ENCODE measurements at places on chromosomes 1 and 21.
A peak's percentile ranks its signal among the peaks of the same experiment; 100 is the strongest.

DNA sequence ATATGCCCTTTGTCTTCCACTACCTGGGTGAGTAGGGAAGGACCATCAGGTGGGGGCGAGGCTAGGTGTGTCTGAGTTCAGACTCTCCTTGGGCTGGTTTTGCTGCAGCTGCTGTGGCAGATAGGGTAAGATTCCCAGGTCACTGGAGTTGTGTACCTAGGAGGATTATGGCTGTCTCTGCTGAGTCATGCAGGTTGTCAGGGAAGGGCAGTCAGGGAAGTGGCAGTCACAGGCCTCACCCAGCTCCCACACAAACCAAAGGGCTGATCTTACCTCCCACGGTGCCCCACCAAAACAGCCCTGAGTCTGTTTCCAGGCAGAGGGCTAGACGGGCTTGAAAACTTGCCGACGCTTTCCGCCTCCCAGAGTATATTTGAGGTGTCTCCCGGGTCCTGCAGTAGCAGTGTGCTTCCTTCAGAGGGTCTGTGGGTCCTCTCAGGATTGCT lies 201.6 kb upstream of the PLXNA2 start:
- H3K27ac ChIP-seq: no peak overlapping the region
- no peaks in the 10 kb centered on the region for H3K4me1 ChIP-seq
- H3K36me3 ChIP-seq: no peaks in the 10 kb centered on the region

- H3K4me1 ChIP-seq: no peaks in the 10 kb centered on the region
- no peak overlapping the region for H3K27ac ChIP-seq
- H3K27me3 ChIP-seq: no peaks in the 10 kb centered on the region
- no peak overlapping the region for H3K4me3 ChIP-seq
- no peak for DNase-seq
Measured at GRCh38 chr1:184691719-184692324, 62.8 kb downstream of the EDEM3 start.

GRCh38 chr1:1347663-1348419 lies 1.4 kb downstream of the DVL1 start:
- peaks cover 33% of the 10 kb centered on the region for H3K4me1 ChIP-seq
- no peaks in the 10 kb centered on the region for H3K36me3 ChIP-seq
- no peaks in the 10 kb centered on the region for H3K27me3 ChIP-seq
- peak overlapping the region; percentile 52 for H3K27ac ChIP-seq
- H3K4me3 ChIP-seq: peak overlapping the region; percentile 75

DNA sequence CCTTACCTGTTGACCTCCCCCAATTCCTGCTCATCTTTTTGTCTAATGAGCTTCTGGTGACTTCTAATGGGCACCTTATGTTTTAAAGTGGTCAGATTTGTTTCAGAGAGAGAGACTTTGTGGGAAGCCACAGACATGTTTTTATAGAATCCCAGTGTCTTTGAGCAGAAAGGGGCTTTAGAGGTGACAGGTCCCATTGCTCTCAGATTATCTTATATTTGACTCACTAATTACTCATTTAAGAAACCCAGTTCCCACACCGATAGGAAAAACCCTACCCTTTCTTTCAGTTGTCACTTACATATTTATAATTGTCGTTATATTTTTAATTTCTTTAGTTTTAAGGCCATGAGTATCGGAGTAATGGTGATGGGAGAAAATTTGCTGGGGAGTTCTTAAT lies 215.5 kb downstream of the CAMTA1 start:
- H3K27ac ChIP-seq: no peak overlapping the region
- DNase-seq: no peak
- no peak overlapping the region for H3K4me3 ChIP-seq
- H3K4me1 ChIP-seq: no peaks in the 10 kb centered on the region
- H3K36me3 ChIP-seq: no peaks in the 10 kb centered on the region

DNA sequence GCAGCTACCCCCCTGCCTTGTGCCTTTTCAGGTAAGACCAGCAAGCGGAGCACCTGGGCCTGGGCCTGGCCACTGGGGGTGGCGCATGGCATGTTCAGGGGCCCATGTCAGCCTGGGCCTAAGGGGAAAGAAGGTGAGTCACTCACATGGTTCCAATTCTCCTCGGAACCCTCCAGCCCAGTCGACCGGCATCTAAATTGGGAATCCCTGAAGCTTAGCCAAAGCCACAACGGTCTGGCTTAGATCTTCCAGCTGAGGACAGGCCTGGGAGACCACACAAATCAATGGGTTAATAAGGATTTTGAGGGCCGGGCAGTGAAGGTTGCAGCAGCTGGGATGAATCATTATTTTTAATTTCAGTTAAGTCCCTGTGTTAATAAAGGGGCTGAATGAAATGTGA lies 145.1 kb upstream of the SMYD2 start:
- DNase-seq: no peak
- H3K4me1 ChIP-seq: no peaks in the 10 kb centered on the region
- peaks cover 8% of the 10 kb centered on the region for H3K27me3 ChIP-seq
- H3K27ac ChIP-seq: no peak overlapping the region
- no peaks in the 10 kb centered on the region for H3K36me3 ChIP-seq
- H3K4me3 ChIP-seq: no peak overlapping the region

- no peak overlapping the region for H3K4me3 ChIP-seq
- DNase-seq: no peak
- no peaks in the 10 kb centered on the region for H3K27me3 ChIP-seq
- H3K36me3 ChIP-seq: peaks cover 65% of the 10 kb centered on the region
Measured at GRCh38 chr1:41648230-41648629, 163.7 kb upstream of the EDN2 start.

GRCh38 chr1:53557369-53557768 lies 98.2 kb downstream of the DMRTB1 start:
- no peak for DNase-seq
- no peaks in the 10 kb centered on the region for H3K4me1 ChIP-seq
- H3K27ac ChIP-seq: no peak overlapping the region
- no peaks in the 10 kb centered on the region for H3K36me3 ChIP-seq

- no peak for DNase-seq
- no peak overlapping the region for H3K4me3 ChIP-seq
Measured at GRCh38 chr1:236345728-236346127, 48.4 kb upstream of the EDARADD start.

DNA sequence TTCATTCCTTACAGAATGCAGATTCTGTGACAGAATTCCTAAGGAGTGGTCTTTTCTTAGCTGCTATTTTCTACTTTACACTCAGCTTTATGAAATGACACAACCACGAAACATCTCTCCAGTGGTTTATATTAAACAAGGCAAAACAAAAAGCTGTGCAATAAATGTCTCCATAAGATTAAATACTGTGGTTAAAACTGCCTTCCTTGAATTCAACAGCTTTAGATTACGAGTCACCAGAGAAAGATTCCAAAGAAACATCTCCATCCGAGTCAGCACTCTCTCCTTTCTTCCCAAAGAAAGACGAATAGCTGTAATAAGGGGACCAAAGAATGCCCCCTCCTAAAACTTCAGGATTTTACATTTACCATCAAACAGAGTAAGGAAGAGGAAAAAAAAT lies 4.6 kb upstream of the C1orf87 start:
- DNase-seq: no peak
- no peaks in the 10 kb centered on the region for H3K36me3 ChIP-seq
- H3K27ac ChIP-seq: no peak overlapping the region
- no peaks in the 10 kb centered on the region for H3K27me3 ChIP-seq

- no peak for DNase-seq
- no peaks in the 10 kb centered on the region for H3K27me3 ChIP-seq
- H3K4me1 ChIP-seq: peaks cover 10% of the 10 kb centered on the region
- H3K36me3 ChIP-seq: no peaks in the 10 kb centered on the region
- H3K27ac ChIP-seq: no peak overlapping the region
Measured at GRCh38 chr1:117780687-117781475, 148.5 kb downstream of the GDAP2 start.

GRCh38 chr21:45292399-45293219 lies 4.9 kb upstream of the POFUT2 start:
- H3K27me3 ChIP-seq: no peaks in the 10 kb centered on the region
- no peak overlapping the region for H3K4me3 ChIP-seq
- peaks cover 7% of the 10 kb centered on the region for H3K4me1 ChIP-seq
- no peak overlapping the region for H3K27ac ChIP-seq

DNA sequence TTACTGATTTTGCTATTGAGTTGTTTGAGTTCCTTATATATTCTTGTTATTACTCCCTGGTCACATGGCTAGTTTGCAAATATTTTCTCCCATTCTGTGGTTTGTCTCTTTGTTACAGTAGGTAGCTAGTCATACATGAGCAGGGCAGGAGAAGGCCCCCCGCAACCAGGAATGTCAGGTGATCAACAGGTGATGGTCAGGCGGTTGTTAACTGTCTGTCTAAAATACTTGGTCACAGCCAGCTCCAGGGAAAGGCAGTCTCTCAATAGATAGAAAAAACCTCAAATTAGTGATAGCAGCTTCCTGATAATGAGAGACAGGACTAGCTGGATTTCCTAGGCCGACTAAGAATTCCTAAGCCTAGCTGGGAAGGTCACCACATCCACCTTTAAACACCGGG lies 217.9 kb downstream of the RHOU start:
- no peak overlapping the region for H3K27ac ChIP-seq
- no peaks in the 10 kb centered on the region for H3K4me1 ChIP-seq
- no peak for DNase-seq

- H3K4me1 ChIP-seq: no peaks in the 10 kb centered on the region
- no peak for DNase-seq
- peaks cover 3% of the 10 kb centered on the region for H3K27me3 ChIP-seq
- no peaks in the 10 kb centered on the region for H3K36me3 ChIP-seq
- no peak within 1 kb of the TSS for H3K27ac ChIP-seq
Measured at GRCh38 chr1:154502066-154502743, at the start of the genes SHE and TDRD10. Gene SHE, minus strand, starts transcription at chr1:154502412. Its CDS starts 386 bp downstream, at chr1:154502026. Gene TDRD10, plus strand, starts transcription at chr1:154502219. Its CDS starts 4,685 bp downstream, at chr1:154506904.

GRCh38 chr1:33583567-33583966 lies 111.1 kb downstream of the ZSCAN20 start:
- H3K4me1 ChIP-seq: no peaks in the 10 kb centered on the region
- H3K27ac ChIP-seq: no peak overlapping the region
- no peaks in the 10 kb centered on the region for H3K36me3 ChIP-seq
- H3K27me3 ChIP-seq: peaks cover 16% of the 10 kb centered on the region
- DNase-seq: no peak

DNA sequence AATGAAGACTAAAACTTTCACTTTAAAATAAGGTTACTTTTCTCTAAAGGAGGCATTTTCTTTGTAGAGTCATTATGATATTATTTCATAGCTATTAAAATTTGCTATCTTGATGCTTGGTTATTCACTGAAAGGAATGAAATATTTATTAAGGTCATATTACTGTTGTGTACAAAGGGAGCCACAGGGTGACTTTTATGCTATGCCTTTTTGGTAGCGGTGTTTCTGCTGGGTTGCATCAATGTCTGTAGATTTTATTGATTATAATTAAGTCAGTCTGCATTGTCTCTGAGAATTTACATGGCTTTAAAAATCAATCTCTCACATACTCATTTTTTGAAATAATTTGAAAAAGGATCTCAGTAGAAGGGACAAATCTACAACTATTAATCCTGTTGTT lies 84.9 kb downstream of the NFIA start:
- no peak for DNase-seq
- H3K4me1 ChIP-seq: no peaks in the 10 kb centered on the region
- no peaks in the 10 kb centered on the region for H3K27me3 ChIP-seq
- no peak overlapping the region for H3K4me3 ChIP-seq

DNA sequence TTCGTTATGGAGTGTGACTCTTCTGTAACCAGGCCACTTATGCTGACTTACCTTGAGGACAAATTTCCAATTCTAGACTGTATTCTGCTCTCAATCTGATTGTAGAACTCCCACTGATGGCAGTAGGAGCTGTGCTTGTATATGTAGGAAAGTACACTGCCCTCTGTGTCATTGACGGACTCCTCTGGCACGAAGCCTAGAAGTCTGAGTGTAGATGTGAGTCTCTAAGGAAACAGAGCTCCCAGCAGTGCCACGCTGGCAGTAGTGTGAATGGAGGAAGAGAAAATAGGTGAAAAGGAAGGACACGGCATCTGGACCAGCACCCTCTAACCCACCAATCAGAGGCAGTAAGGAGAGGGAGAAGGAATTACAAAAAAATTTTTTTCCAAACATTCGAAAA lies 130.4 kb upstream of the ADGRL2 start:
- H3K4me3 ChIP-seq: no peak overlapping the region
- H3K36me3 ChIP-seq: no peaks in the 10 kb centered on the region
- no peak for DNase-seq
- no peaks in the 10 kb centered on the region for H3K27me3 ChIP-seq
- no peaks in the 10 kb centered on the region for H3K4me1 ChIP-seq

GRCh38 chr1:117810553-117810952 lies 118.9 kb downstream of the GDAP2 start:
- no peak overlapping the region for H3K4me3 ChIP-seq
- no peaks in the 10 kb centered on the region for H3K36me3 ChIP-seq
- H3K27ac ChIP-seq: no peak overlapping the region
- H3K4me1 ChIP-seq: peaks cover 13% of the 10 kb centered on the region
- H3K27me3 ChIP-seq: no peaks in the 10 kb centered on the region
- peak; percentile 73 for DNase-seq

DNA sequence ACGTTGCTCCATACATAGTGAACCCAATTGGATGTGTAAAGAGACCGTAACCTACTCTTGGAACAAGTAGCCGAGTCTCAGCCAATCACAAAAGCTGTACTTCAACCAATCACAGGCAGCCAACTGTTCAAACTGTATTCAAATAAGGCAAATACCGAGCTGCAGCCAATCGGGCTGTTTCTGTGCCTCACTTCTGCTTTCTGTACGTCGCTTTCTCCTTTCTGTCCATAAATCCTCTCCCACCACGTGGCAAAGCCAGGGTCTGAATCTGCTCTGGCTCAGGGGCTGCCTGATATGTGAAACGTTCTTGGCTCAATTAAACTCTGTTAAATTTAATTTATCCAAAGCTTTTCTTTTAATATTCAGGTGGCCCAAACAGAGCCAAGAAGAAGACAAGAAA lies 210.3 kb downstream of the URB2 start:
- no peaks in the 10 kb centered on the region for H3K4me1 ChIP-seq
- DNase-seq: no peak
- H3K4me3 ChIP-seq: no peak overlapping the region
- no peak overlapping the region for H3K27ac ChIP-seq

DNA sequence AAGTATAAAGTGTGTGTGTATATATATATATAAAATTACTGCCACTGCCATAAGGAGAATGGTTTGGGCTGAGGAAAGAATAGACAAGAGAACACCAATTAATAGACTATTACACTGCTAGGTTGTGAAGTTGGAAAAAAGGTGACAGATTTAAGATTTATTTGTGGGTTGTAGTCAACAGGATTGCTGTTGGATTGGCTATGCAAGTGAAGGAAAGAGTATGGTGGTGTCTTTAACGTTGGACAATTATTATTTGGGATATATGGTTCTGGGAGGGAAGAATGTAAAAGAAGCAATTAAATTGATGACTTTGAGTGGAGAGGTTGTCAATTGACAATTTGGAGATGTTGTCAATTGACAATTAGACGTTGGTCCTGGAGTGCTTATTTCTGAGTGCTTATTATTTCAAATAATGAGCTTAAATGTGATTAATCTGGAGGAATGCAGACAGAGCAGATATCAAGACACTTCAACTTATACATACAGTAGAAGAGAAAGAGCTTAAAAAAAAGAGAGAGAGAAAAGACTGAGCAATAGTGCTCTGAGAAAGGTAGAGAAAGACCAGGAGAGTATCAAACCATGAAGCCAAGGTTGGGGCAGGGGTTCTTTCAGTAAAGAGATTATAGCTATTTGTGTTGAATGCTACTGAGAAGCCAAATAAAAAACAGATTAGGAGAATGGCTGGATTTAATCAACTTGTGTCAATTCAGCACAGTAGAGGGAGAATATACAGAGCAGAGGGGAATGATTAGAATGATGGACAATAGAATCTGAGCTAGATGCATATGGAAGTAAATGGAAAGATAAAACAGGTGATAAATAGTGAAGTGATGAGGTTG lies 9.7 kb downstream of the PTGS2 start:
- H3K4me1 ChIP-seq: no peaks in the 10 kb centered on the region
- DNase-seq: no peak
- no peak overlapping the region for H3K27ac ChIP-seq
- H3K36me3 ChIP-seq: no peaks in the 10 kb centered on the region

Measured in DND-41 (cell line).